ENCODE measurements at places on chromosomes 1 and 21. TPM values are rescaled to one million over a fixed set of nuclear protein-coding genes. Genes with fewer than 3 reads are reported as not detected.

The DDAH1 gene
- 13.8 TPM for total RNA-seq

The SV2A gene
- total RNA-seq, result 0.11 TPM

The HSD3B1 gene
- not detected for total RNA-seq

The SPRR2A gene
- 5,271 TPM for total RNA-seq

The AIRE gene
- total RNA-seq, result not detected

The SEC22B gene
- 9.4 TPM for total RNA-seq

The WNT3A gene
- 0.97 TPM for total RNA-seq

The MYBPH gene
- total RNA-seq, result not detected

- no peaks in the 10 kb centered on the region for H3K27me3 ChIP-seq
- no peak for DNase-seq
- no peaks in the 10 kb centered on the region for H3K36me3 ChIP-seq
- H3K4me1 ChIP-seq, result peaks cover 4% of the 10 kb centered on the region
- H3K27ac ChIP-seq, result no peak overlapping the region
Measured at GRCh38 chr1:51247022-51247421, 10.9 kb downstream of the RNF11 start.

GRCh38 chr21:33942426-33942825 is 26.8 kb upstream of the ATP5PO start:
- H3K36me3 ChIP-seq, result no peaks in the 10 kb centered on the region
- H3K4me3 ChIP-seq, result no peak overlapping the region
- peaks cover 10% of the 10 kb centered on the region for H3K4me1 ChIP-seq
- H3K27ac ChIP-seq, result no peak overlapping the region

- H3K36me3 ChIP-seq, result no peaks in the 10 kb centered on the region
- H3K27me3 ChIP-seq, result no peaks in the 10 kb centered on the region
- peaks cover 35% of the 10 kb centered on the region for H3K4me1 ChIP-seq
- H3K27ac ChIP-seq, result no peak overlapping the region
- no peak for DNase-seq
Measured at GRCh38 chr1:3903141-3904005, 3.3 kb upstream of the C1orf174 start.

- no peak overlapping the region for H3K4me3 ChIP-seq
- H3K4me1 ChIP-seq, result no peaks in the 10 kb centered on the region
- no peak for DNase-seq
Measured at GRCh38 chr1:62746086-62746808, 37.7 kb upstream of the ATG4C start.

DNA sequence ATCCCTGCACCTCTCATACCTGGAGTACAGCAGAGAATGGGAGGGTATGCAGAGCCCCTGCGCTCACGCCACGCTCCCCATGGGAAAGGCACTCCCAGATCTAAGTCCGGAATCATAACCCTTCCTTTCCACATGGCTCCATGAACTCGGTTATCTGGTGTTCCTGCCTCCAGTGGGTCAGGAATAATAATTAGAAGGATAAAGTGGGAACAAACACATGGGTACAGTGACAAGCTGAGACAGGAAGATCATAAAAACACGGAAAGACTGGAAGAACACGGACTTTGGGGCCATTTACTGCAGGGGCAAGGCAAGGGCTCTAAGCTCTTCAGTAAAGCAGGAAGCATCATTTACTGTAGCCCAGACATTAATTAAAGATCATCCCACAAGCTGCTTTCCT is 48.6 kb downstream of the FOXO6 start:
- no peak for DNase-seq
- no peak overlapping the region for H3K27ac ChIP-seq
- H3K4me3 ChIP-seq, result no peak overlapping the region
- H3K4me1 ChIP-seq, result no peaks in the 10 kb centered on the region
- no peaks in the 10 kb centered on the region for H3K27me3 ChIP-seq

- DNase-seq, result no peak
- no peaks in the 10 kb centered on the region for H3K4me1 ChIP-seq
- H3K36me3 ChIP-seq, result no peaks in the 10 kb centered on the region
- H3K27me3 ChIP-seq, result no peaks in the 10 kb centered on the region
Measured at GRCh38 chr1:205077158-205077933, 6.9 kb downstream of the TMEM81 start.

GRCh38 chr21:41764558-41765419 is 2.1 kb downstream of the RIPK4 start:
- no peaks in the 10 kb centered on the region for H3K36me3 ChIP-seq
- no peak for DNase-seq

DNA sequence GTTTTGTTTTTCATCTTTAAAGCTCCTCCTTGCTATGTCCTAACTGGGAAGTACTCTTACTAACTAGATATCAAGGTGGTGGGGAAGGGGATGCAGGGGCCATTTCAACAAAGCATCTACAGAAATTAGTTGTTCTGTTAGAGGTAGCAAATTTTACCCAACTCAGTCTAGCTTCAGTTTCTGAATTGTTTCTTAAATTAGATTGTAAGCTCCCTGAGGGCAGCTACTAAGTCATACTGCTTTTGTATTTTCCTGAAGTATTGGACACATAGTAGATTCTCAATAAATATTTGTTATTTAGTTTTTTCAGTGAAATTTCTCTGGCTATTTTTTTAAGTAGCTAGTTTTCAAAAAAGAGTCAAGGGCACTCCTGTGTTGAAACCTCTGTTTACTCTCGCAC is 1.8 kb downstream of the UBAP2L start:
- H3K36me3 ChIP-seq, result no peaks in the 10 kb centered on the region
- H3K4me3 ChIP-seq, result no peak overlapping the region
- no peaks in the 10 kb centered on the region for H3K27me3 ChIP-seq
- H3K27ac ChIP-seq, result no peak overlapping the region

GRCh38 chr1:224626042-224626441 is 9.9 kb downstream of the CNIH3 start:
- DNase-seq, result no peak
- no peaks in the 10 kb centered on the region for H3K27me3 ChIP-seq
- no peak overlapping the region for H3K27ac ChIP-seq
- no peaks in the 10 kb centered on the region for H3K4me1 ChIP-seq
- H3K36me3 ChIP-seq, result no peaks in the 10 kb centered on the region

DNA sequence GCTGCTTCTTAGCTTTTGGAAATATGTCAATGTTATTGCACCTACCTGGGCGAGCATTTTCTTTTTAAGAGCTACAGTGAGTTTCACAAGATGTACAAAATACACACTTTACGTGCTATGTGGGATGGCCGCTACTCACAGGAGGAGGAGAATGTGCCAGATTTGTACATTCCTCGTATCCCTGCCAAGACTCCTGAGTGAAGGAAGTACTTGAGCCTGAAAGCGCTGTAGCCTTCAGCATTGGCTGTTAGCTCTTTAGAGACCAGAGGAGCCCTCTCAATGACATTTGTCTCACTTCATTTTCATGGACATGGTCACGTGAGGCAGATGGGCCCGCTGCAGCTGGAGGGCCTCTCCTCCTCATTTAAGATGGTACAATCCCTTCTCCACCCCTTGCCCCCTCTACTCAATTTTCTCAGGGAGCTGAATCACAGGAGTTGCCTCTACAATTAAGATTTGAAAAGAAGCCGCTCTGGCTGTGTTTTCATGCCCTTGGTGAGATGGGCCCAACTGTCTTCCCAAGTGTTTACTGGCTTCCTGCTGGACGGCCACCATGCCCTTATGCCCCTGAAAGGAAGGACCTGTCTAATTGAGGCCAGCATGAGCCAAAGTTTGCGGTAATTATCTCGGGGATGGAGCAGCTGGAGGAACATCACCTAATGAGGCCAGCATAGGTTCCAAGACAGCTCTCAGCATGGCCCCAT is 442.6 kb downstream of the PRDM2 start:
- H3K36me3 ChIP-seq, result no peaks in the 10 kb centered on the region
- no peak overlapping the region for H3K27ac ChIP-seq
- no peaks in the 10 kb centered on the region for H3K27me3 ChIP-seq
- H3K4me1 ChIP-seq, result peaks cover 11% of the 10 kb centered on the region
- no peak overlapping the region for H3K4me3 ChIP-seq
- DNase-seq, result no peak

GRCh38 chr1:231395076-231395997 is 26.8 kb downstream of the EGLN1 start:
- DNase-seq, result no peak
- H3K27me3 ChIP-seq, result no peaks in the 10 kb centered on the region
- no peaks in the 10 kb centered on the region for H3K36me3 ChIP-seq

DNA sequence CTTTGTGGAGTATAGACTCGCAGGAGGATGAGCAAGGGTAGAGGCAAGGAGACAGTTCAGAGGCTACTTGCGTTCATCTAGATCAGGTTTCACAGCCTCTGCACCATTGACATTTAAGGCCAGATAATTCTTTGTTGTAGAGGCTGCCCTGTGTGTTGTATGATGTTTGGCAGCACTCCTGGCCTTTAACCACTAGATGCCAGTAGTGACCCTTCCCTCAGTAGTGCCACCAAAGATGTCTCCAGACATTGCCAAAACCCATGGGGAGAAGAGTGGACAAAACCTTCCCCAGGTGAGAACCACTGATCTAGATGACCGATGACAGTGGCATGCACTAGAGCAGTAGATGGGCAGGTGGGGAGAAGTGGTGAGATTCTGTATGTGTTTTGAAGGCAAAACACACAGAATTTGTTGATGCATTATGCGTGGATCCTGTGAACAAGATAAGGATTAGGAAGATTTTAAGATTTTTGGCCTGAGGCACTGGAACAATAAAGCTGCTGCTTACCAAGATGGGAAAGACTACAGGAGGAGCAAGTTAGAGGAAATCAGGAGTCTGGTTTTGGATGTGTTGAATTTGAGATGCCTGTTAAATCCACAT is 9.9 kb upstream of the COG2 start:
- no peak overlapping the region for H3K4me3 ChIP-seq
- H3K27me3 ChIP-seq, result no peaks in the 10 kb centered on the region
- no peak overlapping the region for H3K27ac ChIP-seq
- H3K36me3 ChIP-seq, result no peaks in the 10 kb centered on the region

GRCh38 chr1:86207323-86207722 is 50.8 kb upstream of the COL24A1 start:
- H3K36me3 ChIP-seq, result no peaks in the 10 kb centered on the region
- no peak for DNase-seq
- H3K4me3 ChIP-seq, result no peak overlapping the region

DNA sequence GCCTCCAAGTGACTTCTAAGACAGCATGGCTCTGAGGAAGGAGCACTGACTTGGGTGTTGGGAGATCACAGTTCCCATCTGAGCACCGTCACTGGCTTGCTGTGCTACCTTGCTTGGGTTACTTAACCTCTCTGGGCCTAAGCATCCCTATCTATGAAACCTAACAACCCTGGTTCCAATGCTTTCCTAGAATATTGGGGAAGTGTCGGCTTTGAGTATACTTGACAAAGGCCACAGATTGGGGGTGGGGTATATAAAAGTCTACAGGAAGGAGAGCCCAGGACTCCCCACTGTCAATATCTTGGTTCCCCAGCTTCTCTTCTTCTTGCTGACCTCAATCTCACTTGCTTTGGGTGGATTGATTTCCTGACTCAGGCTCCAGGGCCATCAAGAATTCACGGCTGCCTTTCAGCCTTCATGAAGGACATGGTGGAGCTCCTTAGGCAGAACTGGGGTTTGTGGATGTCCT is 6.3 kb downstream of the TNFRSF1B start:
- H3K4me3 ChIP-seq, result no peak overlapping the region
- peaks cover 100% of the 10 kb centered on the region for H3K4me1 ChIP-seq

GRCh38 chr1:156436141-156437036 is 64.2 kb downstream of the MEF2D start:
- no peaks in the 10 kb centered on the region for H3K36me3 ChIP-seq
- peaks cover 100% of the 10 kb centered on the region for H3K27me3 ChIP-seq
- no peak for DNase-seq
- H3K4me1 ChIP-seq, result peaks cover 13% of the 10 kb centered on the region
- peak overlapping the region; percentile 16 for H3K4me3 ChIP-seq
- no peak overlapping the region for H3K27ac ChIP-seq

DNA sequence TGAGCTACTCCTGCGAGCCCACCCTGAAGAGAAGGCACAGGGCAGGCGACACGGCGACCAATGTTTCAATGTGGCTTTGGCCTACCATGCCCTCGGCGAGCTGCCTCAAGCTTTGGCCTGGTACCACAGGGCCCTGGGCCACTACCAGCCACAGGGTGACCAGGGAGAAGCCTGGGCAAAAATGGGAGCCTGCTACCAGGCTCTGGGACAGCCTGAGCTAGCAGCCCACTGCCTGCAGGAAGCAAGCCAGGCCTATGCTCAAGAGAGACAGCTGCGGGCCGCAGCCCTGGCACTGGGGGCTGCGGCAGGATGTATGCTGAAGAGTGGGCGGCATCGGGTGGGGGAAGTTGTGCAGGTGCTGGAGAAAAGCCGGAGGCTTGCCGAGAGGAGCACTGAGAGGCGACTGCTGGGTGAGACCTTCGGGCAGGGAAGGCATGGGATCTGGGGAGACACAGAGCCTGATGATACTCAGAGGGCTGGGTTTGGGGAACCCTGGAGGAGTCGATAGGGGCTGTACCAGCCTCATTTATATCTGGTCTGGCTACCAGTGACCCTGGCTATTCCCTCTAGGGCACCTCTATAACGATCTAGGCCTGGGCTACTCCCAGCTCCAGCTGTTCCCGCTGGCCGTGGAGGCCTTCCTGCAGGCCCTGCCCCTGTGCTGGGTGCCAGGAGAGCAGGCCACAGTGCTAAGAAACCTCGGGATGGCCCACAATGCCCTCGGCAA is 2.3 kb downstream of the TTC24 start:
- no peaks in the 10 kb centered on the region for H3K27me3 ChIP-seq
- no peaks in the 10 kb centered on the region for H3K36me3 ChIP-seq
- no peak overlapping the region for H3K4me3 ChIP-seq

- DNase-seq, result no peak
- no peak overlapping the region for H3K27ac ChIP-seq
- no peaks in the 10 kb centered on the region for H3K4me1 ChIP-seq
- no peaks in the 10 kb centered on the region for H3K27me3 ChIP-seq
- H3K4me3 ChIP-seq, result no peak overlapping the region
Measured at GRCh38 chr1:91278754-91279153, 125.9 kb downstream of the HFM1 start.

GRCh38 chr1:51558375-51558924 is 39.4 kb upstream of the EPS15 start:
- no peaks in the 10 kb centered on the region for H3K27me3 ChIP-seq
- no peaks in the 10 kb centered on the region for H3K4me1 ChIP-seq
- no peak for DNase-seq
- H3K36me3 ChIP-seq, result no peaks in the 10 kb centered on the region
- no peak overlapping the region for H3K27ac ChIP-seq
- H3K4me3 ChIP-seq, result no peak overlapping the region

GRCh38 chr1:175845985-175846384 is 102.6 kb upstream of the TNR start:
- H3K27ac ChIP-seq, result no peak overlapping the region
- H3K4me1 ChIP-seq, result no peaks in the 10 kb centered on the region
- no peaks in the 10 kb centered on the region for H3K36me3 ChIP-seq
- H3K27me3 ChIP-seq, result no peaks in the 10 kb centered on the region

GRCh38 chr21:43688906-43689305 is 29.5 kb downstream of the RRP1B start:
- H3K27me3 ChIP-seq, result no peaks in the 10 kb centered on the region
- no peak for DNase-seq
- no peaks in the 10 kb centered on the region for H3K4me1 ChIP-seq
- H3K4me3 ChIP-seq, result no peak overlapping the region
- H3K36me3 ChIP-seq, result peaks cover 54% of the 10 kb centered on the region

- H3K4me1 ChIP-seq, result no peaks in the 10 kb centered on the region
- no peak overlapping the region for H3K4me3 ChIP-seq
- H3K36me3 ChIP-seq, result no peaks in the 10 kb centered on the region
- no peak overlapping the region for H3K27ac ChIP-seq
Measured at GRCh38 chr1:86537928-86538695, 8.8 kb upstream of the CLCA4 start.
